ENCODE measurements at places on chromosomes 6 and 20.

DNA sequence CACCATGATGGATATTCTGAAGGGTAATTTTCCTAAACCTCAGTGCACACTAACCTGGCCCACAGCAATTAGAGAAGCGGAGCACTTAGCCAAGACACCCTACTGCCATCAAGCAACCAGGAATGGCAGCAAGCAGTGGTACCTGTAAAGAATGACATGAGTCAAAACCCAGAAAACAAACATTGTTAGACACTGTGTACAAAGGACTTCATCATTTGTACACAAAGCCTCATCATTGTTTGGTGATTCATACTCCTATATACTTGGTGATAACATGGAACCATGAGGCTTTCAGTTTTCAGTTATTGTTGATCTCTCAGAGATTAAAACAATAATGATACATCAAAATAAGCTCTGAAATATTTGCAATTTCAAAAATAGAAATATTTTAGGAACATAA lies 74.6 kb downstream of the MLIP start:
- no peak for DNase-seq

DNA sequence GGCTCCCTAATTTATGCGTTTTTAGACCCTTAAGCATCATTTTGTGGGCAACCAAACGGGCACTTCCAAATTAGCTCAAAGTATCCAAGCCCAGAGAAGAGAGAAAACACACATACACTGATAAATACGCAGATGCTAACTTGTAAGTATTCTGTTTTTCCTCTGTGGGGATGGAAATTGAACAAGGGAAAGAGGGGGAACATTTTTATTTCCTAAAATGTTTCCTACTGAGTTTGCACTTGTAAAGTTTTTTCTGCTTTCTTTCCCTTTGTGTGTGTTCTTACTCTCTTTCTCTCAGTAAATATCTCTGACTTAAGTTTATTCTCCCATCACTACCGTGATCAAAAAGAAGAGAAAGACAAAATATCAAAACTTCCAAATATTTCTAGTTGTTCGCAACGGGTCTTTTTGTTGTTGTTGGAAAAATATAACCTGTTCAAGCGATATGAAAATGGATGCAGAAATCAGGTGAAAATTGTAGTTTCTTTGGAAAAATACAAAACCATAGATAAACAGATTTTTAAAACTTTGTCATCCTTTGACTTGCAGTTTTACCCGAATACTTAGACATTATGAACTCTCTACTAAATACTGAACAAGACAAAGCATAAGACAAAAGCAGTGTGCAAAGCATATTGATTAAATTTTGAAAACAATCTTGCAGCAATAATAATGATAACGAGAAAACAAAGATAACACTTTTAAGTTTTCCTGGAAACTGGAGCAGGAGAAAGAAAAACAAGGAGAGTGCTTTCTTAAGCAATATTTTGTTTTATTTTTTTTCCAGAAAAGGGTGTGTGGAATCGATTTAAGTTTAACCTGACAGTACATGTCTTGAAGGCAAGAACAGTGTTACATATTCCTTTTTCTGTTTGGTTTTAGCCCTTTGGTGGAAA lies 1.0 kb upstream of the NKX2-4 start:
- DNase-seq: no peak

DNA sequence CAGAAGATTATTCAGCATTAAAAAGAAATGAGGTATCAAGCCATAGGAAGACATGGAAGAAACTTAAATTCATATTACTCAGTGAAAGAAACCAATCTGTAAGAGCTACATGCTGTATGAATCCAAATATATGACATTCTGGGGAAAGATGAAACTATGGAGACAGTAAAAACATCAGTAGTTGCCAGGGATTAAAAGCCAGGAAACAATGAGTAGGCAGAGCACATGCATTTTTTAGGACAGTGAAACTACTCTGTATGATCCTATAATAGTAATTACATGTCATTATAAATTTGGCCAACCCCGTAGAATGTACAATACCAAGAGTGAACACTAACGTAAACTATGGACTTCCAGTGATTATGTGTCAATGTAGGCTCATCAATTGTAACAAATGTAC lies 92.8 kb upstream of the RNF217 start:
- no peak for DNase-seq

DNA sequence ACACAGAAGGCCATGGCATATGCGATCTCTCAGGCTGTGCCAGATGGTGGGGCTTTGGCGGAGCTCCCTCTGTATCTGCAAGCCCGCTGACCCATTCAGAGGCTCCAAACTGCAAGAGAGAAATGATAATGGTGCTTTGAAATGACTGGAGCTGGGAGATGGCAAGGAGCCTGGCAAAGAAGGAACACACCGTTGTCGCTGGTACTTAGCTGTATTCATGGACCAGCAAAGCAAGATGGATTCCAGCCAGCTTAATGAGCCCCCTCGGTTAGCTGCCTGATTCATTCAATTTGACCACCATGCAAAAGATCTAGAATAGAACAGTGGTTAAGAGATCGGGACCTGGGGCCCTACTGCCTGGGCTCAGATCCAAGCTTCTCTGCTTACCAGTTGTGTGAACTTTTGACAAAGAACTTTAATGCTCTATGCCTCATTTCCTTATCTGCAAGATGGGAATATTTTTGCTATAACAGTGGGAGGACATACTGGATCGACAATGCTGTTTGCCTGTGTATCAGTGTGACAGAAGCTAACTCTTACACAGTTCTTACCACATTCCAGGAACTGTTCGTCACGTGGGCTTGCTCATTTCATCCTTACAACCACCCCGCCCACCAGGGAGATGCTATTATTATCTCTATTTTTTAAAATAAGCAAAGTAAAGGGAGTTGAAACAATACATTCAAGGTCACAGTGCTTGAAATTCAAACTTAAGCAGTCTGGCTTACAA lies 317.8 kb upstream of the SULF2 start:
- no peak for DNase-seq

GRCh38 chr20:54995553-54995952 lies 520.2 kb downstream of the DOK5 start:
- no peak for DNase-seq

DNA sequence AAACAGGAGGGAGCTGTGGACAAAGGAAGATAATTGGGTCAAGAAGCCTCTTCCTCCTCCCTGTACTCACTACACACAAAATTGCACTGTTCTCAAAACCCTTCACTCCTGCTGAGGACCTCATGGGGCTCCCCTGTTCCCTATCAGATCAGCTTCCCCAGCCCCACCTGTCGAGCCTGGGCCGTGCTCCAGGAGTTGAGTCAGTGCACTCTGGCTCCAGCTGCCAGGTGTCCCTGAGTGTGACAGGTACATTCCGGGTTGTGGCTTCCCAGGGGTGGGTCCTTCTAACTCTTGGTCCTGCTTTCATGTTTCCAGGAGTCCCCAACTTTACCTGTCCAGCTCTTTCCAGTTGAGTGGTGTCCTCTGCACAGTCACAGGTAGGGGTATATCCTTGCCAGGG lies 8.4 kb downstream of the RAB5IF start:
- no peak for DNase-seq

- DNase-seq: no peak
Observed at GRCh38 chr6:158795516-158795915, 23.7 kb downstream of the EZR start.

DNA sequence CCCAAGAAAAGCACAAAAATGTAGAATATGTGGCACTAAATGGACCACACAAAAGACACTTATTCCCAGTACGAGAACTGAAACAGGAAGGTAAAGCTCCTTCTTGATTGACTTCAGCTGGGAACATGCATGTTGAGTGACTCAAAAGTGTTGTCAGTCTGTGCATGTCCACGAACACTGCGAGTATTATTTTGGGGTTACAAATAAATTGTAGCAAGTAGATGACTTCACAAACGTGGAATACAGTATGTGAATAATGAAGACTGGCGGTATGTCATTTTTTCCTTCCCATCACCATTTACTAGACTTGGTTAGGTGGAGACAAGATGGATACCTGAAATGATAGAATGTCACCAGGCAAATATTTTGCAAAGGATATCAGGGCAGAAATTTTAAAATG lies 45.4 kb downstream of the L3MBTL3 start:
- no peak for DNase-seq

DNA sequence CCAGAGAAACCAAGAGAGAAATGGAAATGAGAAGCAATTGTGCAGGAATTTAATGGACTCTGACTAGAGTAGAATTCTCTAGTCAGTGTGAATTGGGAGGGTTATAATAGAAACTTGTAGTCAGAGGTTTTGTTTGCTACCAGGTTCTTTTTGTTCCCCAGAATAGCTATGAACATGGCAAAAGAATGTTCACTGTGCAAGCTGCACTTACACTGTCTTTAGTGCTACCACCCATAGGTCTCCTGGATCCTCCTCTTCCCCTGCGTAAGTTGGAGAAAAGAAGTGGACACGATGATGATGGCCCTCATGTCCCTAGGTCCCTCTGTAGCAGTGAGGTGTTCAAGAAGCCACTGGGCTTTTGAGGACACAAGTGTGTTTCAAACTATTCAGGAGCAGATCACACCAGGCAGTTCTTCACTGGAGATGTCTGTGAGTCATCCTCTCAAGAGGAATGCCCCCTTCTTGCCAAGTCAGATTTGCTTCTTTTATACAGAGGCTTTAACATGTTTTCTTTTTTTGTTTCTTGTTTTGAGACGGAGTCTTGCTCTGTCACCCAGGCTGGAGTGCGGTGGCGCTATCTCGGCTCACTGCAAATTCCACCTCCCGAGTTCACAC lies 47.6 kb upstream of the SMIM8 start:
- no peak for DNase-seq

- DNase-seq: no peak
Observed at GRCh38 chr6:99661870-99662269, 55.2 kb downstream of the PRDM13 start.

GRCh38 chr6:118296129-118296901 lies 251.8 kb upstream of the PLN start:
- DNase-seq: no peak

- DNase-seq: no peak
Observed at GRCh38 chr6:99579781-99580180, 11.3 kb upstream of the CCNC start.

GRCh38 chr20:41221614-41222218 lies 84.4 kb downstream of the PLCG1 start:
- DNase-seq: no peak

DNA sequence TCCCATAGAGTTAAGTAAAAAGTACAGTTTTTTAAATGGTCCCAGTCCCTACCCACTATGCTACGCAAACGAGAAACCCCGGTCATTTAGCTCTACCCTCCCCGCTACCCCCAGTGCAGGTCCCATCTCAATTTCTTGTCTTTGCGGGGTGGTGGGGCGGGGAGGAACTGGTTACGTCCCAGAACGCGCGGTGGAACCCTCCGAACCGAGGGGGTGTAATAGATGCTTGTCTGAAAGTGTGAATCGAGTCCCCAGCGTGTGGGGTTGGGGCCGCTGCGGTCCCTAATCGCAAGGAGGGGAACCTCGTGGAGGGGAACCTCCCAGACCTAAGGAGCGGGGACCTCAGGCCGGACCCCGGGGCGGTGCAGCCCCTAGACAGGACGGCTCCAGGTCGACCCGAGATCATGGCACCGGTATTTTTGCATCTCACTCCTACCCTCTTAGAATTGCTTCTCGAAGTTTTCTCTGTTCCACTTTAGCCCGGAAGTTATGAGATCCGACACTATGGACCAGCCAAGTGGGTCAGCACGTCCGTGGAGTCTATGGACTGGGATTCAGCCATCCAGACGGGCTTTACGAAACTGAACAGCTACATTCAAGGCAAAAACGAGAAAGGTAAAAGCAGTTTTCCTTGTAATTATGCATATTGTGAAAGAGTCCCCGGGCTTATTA lies 779 bp downstream of the HEBP2 start:
- DNase-seq: no peak

DNA sequence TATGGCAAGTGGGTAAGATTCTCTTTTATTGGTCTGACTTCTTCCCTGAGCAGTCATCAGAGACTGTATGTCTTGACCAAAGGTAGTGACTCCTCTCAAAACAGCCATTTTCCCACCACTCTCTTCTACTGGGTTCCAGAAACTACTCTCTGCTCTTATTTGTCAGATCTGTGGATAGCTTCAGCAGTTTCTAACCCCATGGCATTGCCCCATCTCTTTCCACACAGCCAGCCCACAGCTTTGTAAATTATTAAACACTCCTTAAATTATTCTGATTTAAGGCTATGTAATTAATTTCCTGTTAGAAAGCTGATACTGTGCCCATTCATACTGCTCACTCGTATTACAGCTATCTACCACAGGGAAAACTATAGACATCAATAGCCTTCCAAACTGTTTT lies 138.4 kb upstream of the CNR1 start:
- DNase-seq: no peak

GRCh38 chr6:2353412-2354137 lies 108.2 kb upstream of the GMDS start:
- no peak for DNase-seq

- DNase-seq: no peak
Observed at GRCh38 chr6:163313981-163314380, 100.5 kb upstream of the QKI start.

DNA sequence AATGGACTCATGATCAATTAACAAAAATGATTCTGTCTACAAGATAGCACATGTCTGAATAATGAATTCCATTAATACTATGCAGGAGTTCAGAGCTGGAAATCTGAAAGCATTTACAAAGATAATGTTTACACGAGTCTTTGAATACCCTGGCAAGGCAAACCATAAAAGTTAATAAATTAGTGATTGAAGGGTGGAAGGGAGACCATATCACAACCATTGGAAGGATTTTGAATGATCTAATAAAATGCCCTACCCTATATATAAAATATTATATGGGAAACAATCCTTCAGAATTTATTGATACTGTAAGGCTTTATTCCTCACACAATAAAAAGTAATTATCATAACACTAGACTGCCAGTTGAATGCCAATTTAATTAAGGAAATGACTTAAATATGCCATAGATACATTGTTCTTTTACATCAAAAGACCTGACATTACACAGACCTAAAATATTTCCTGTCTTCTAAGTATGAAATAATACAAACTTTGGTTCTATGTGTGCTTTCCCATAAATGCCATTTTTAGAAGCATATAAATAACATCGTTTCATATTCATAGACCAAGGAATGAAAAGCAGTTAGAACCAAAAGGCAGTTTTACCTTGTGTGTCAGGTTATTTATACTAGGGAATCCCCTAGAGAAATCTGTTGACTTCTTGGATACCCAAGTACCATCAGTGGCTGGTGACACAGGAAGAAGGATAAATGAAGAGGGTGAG lies 249.2 kb upstream of the MARCKS start:
- DNase-seq: no peak

DNA sequence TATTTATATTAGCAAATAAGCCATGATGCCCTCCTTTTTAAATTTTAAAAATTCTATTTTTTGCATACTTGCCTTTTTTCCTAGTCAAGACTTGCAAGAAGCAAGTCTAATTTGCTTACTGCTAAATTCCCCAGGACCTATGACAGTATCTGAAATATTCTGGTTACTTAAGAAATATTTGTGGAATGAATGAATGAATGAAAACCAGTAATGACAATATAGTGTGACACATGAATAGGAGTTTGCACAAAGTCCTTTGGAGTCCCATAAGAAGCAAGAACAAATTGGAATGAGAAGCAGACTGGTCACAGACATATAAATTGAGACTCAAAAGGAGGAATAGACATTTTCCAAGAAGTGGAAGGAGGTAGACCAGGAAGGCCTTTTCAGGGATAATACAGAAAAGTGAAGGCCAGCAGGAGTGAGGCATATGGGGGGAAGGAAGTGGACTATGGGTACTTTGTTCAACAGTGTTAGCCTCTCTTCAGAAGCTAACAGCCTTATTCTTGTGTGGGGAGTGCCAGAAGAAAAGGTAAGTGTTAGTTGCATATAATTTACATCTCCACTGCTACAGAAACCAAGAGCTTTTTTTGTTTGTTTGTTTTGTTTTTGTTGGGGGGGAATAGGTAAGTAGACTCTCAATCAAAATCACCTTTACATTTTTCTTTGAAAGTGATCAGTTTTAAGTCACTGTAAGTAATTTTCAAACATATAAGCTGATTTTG lies 93.6 kb upstream of the FAM184A start:
- DNase-seq: no peak

All from NCI-H1930 (cell line).